ENCODE measurements at places on chromosomes 1 and 21.

- no peak for DNase-seq
These were observed 1.9 kb upstream of the ATG4C start for GRCh38 chr1:62781841-62782543.

- DNase-seq, result no peak
These were observed 7.0 kb upstream of the C1orf146 start for GRCh38 chr1:92210701-92211100.

- peak; percentile 22 for DNase-seq
These were observed 40.9 kb upstream of the SIK1 start for GRCh38 chr21:43467785-43468184.

- no peak for DNase-seq
These were observed 39.9 kb upstream of the TENT5B start for GRCh38 chr1:27052527-27052926.

DNA sequence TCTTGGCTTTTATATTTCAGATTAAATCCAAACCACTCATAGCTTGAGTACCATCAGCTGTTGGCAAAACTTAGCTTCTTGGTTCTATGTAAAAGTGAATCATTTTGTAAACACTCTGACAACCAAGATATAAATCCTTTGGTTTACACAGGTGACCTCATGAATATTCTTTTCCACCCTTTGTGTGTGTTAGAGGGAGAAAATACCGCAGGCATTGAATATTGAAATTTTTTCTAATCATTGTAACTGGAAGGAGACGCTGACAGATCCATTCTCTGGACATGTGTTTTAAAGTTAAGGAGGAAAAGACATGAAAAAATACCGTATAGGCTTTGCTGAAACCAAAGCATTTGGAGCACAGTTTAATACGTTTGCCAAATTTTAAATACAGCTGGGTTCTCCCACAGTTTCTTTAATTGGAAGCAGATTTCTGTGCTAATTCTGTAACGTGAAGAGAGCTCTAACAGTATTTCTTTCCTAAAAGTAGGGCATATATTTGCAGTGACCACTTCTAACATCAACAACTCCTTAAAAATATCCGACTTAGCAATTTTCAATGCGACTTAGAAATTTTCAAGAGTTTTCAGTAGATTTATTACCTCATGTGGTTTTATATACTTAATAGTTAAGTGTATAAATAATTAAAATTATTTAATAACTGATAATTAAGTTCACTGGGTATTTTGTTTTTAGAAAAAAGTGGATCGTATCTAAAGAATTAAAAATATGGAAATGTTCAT is 388.2 kb downstream of the USP25 start:
- DNase-seq, result no peak

GRCh38 chr1:113488576-113489177 is 98.4 kb downstream of the MAGI3 start:
- no peak for DNase-seq

DNA sequence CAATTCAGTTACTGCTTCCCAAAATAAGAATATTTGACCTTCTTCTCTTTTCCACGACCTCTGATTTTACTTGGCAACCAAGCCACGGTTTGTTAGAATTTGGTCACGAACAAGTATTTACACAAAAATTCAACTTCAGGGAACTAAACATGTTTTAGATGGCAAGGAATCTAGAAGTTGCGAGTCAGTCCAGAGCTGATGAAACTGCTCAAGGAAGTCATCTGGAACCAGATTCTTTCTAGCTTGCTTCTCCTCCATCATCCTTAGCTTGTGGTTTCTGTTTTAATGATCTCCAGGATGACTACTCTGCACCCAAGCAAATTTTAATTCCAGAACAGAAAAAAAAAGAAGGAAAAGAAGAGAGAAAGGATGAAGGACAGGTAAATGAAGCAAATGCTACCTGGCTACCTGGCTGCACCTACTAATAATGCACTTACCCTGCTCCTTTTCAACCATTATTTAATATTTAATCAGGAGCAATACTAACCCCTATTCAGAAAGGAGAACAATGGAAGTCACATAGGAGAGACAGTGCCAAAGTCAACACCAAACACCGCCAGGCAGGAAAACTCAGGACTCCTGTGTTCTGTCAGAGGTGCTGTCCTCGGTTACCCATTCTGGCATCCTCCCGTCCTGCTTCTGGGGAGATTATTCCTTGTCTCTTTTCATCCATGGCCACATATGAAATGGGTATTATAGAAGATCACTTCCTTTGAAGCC is 54.2 kb upstream of the RGS7 start:
- DNase-seq, result no peak

DNA sequence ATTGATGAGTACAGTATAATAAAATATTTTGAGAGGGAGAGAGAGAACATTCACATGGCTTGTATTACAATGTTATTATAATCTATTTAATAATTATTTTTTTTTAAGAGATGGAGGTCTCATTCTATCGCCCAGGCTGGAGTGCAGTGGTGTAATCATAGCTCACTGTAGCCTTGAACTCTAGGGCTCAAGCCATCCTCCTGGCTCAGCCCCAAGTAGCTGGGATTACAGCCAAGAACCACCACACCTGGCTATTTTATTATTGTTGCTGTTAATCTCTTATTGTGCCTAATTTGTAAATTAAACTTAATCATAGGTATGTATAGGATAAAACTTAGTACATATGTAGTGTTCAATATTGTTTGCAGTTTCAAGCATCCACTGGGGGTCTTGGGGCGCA is 57.8 kb downstream of the HS2ST1 start:
- no peak for DNase-seq

DNA sequence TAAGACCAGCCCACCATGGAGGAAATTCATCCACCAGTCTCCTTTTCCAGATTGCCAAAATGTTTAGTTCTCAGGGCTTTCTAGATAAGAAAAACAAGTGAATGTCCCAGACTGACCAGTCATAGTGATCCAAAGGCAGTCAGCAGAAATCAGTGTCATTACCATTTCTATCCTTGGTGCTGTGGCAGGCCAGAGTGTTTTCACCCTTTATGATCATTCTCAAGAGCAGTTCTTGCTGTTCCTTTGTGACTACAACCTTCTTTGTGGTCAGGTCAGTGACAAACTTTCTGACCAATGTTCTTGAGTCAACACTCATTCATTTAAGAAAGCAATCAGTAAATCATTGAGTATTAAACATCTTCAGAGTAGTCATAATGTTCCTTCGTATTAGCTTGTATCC is 7.3 kb upstream of the DHCR24 start:
- no peak for DNase-seq

- no peak for DNase-seq
These were observed 2.6 kb downstream of the RIMS3 start for GRCh38 chr1:40662864-40663263.

- DNase-seq, result peak; percentile 89
These were observed 7.3 kb downstream of the SYNC start for GRCh38 chr1:32695098-32695904.

DNA sequence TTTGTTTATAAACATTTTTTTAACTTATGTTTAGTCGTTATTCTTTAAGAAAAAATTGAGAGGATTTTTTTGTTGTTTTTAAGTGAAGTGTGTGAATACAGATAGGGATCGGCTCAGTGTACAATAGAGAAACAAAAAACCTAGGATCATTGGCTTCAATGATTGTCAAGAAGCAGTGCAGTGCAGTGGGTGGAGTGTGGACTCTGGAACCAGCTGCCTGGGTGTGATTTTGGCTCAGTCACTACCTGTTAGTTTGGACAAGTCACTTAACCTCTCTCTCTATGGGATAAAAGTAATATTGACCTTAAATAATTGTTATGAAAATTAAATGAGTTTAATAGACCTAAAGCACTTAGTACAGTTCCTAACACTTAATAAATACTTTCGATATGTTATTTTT is 41.3 kb downstream of the SCCPDH start:
- DNase-seq, result no peak

DNA sequence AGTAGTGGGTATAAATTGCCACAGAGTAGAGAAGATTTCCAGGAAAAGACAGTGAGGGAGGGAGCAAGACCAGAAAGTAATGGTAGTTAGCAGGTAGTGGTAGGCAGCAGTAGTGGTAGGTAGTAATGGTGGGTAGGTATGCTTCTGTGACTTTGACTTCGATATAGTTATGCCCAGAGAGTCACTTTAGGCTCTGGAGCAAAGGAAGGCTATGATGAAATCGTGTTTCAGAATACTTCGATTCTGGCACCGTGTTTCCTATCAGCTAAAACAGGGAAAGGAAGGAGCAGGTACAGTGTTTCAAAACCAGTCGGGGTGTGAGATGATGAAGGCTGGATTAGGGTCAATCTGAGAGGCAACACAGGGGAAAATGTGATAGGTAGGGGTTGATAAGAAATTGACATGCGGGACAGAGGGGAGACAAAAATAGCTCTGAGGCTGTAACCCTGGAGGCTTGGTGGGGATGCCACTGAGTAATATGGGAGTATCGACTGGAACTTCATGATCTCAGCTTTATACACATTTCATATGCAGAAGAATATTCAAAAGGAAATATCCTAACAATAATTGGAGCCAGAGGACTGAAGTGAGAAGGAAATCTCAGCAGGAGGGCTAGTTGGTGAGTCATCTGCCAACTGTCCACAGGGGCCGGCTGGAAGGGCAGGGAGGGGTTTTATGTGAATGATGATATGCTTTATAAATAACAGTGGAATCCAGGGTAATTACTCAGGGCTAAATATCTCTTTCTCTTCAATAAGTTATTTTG is 25.2 kb upstream of the TRIM45 start:
- peak; percentile 60 for DNase-seq

- DNase-seq, result no peak
These were observed 1.7 kb downstream of the FMN2 start for GRCh38 chr1:240093120-240093961.

DNA sequence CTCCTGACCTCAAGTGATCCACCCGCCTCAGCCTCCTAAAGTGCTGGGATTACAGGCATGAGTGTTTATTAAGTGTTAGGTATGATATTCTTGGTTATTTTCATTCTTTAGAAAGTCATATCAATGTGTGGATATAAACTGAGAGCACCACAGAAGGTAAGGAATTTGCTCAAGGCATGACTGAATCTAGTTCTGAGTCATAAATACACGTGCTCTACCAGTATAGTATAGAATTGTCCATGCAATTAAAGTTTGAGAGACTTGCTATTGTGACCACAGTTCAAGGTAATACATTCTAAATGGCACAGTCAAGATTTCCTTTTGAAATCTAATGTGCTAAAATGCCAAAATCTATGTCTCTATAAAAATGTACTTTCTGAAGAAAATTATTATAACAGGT is 401.1 kb upstream of the CHRM3 start:
- no peak for DNase-seq

DNA sequence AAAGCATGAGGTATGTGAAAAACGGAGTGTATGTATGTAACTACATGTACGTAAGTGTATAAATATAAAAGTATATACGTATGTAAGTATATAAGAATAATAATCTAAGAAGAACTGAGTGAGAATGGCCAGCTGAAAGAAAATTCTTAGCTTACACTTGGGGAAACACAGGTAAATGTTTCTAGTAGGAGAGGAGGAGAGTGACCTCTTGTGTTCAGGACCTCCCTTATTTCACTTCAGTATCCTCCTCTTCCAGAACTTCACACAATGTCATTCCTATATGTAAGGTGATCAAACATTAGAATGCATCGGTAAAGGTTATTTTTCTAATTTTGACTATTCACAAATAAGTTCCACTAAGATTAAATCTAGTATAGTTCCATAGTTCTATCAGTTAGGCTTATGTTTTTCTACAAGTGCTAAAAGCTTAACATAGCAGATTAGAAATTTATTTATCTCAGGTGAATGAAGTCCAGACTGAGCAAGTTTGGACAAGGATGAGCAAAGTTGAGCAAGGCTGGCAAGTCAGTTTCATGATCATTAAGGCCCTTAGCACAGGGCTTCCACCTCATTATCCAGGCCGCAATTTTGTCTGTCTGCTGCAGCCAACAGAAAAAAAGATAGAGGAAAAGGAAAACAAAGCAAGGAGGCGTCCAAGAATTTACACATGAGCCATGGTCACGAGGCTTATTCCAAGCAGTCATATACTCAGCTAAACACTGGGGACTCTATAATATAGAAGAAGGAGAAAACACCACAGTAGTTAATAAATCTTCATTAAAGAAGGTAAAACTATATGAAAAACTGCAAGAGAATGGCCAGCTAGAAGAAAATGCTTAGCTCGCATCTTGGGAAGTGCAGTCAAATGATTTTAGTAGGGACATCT is 7.1 kb upstream of the MROH9 start:
- DNase-seq, result no peak

GRCh38 chr1:23168445-23169194 is at the start of gene LUZP1:
TSS of gene LUZP1 (minus strand) at chr1:23168856.
- DNase-seq, result peak; percentile 88

GRCh38 chr1:218439541-218440295 is 94.6 kb downstream of the TGFB2 start:
- peak; percentile 59 for DNase-seq

DNA sequence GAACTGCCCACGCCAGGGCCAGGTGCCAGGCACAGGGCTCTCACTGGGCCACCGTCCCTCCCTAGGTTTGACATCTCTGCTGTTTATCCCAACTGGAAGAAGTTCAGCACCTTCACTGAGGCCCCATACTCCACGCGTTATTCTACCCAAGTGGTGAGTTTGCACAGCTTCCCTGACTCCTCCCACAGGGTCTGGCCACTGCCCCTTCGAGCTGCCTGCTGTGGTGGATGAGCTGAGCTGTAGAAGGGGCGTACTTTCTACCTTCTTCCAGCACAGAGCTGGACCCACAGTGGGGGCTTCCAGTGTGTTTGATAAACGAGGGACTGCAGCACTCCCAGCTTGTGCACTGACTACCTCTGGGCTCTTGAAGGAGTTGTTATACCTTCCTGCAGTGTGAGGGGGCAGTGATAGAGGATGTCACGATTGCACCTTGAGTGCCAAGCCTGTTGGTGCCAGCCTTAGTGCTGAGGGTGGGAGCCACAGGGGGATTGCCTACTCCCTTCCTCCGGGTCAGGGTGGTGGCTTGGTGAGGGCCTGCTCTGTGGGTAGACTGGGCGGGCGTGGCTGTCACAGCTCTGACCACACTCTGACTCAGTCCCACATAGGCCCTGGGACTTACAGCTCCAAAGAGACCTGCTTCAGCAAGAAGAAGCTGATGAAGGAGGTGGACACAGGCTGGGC is 5.9 kb upstream of the TTC22 start:
- no peak for DNase-seq

DNA sequence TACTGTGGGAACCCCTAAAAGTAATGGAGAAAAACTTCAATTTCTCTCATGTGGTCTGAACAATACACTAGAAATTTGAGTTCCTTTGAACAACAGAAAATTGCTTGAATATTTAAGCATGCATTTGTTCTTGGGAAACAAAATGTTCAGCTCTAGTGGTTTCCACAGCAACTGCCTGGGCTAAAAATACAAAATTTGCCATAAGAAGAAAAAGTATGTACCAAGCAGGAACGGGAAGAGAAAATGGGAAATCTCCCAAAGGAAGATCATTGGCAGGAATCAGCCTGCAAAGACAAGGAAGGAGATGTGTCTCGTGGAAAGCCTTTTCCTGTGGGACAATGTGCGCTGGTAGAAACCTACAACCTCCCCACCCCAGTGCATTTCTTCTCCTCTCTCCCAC is 119.0 kb upstream of the DPT start:
- DNase-seq, result no peak

- DNase-seq, result no peak
These were observed 51.2 kb downstream of the TLR5 start for GRCh38 chr1:223091896-223092295.

DNA sequence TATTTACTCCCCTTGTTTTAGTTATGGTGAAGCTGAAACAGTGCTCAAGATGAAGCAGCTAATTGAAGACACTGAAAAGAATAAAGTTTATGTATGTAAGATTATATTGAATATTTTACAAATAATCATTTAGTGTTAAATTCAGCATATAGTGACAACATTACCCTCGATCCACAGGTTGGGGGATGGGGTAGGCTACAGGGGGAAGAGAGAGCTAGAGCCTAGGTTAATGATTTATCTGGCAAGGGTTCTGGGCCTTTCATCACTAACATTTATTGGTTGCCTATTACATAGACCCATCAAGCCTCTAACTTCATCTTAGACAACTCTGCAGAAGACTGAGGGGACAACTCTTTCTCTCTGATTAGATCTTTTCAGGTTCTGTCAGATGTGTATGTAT is 21.3 kb downstream of the ZCCHC17 start:
- no peak for DNase-seq

Data from psoas muscle (tissue), 8 donors.